Mesenteric fat pad (tissue), 1 donor: ENCODE measurements at places on chromosomes 7 and 10. TPM values are rescaled to one million over a fixed set of nuclear protein-coding genes. Genes with fewer than 3 reads are reported as not detected.

Gene CYP2C19
- total RNA-seq: 0.19 TPM

Gene LUC7L2
- 67.3 TPM for total RNA-seq

GRCh38 chr7:65915921-65916657, 43.2 kb downstream of the VKORC1L1 start:
- no peak for DNase-seq

Gene ZC3HAV1L
- 13.6 TPM for total RNA-seq

- no peak for DNase-seq
These were observed 113.1 kb upstream of the RNF32 start for GRCh38 chr7:156527458-156527890.

GRCh38 chr7:77543910-77544309, 6.8 kb downstream of the PTPN12 start:
- no peak for DNase-seq

Gene MOGAT3
- not detected for total RNA-seq

GRCh38 chr10:72981882-72982529, 27.4 kb upstream of the PLA2G12B start:
- DNase-seq: no peak

Gene CPA2
- 2.2 TPM for total RNA-seq

Gene SMC3
- total RNA-seq: 26.8 TPM

Gene ADCYAP1R1
- 2.5 TPM for total RNA-seq

Gene GNAT3
- total RNA-seq: not detected

GRCh38 chr7:1530946-1531262, 402 bp downstream of the MAFK start:
- DNase-seq: no peak

- DNase-seq: no peak
These were observed 153.2 kb upstream of the SLC13A1 start for GRCh38 chr7:123352973-123353372.
